ENCODE measurements at places on chromosomes 1 and 21.

GRCh38 chr1:97034651-97035050 is 313.1 kb downstream of the PTBP2 start:
- H3K36me3 ChIP-seq: no peaks in the 10 kb centered on the region
- H3K27ac ChIP-seq: no peak overlapping the region
- no peaks in the 10 kb centered on the region for H3K27me3 ChIP-seq
- no peak for DNase-seq

DNA sequence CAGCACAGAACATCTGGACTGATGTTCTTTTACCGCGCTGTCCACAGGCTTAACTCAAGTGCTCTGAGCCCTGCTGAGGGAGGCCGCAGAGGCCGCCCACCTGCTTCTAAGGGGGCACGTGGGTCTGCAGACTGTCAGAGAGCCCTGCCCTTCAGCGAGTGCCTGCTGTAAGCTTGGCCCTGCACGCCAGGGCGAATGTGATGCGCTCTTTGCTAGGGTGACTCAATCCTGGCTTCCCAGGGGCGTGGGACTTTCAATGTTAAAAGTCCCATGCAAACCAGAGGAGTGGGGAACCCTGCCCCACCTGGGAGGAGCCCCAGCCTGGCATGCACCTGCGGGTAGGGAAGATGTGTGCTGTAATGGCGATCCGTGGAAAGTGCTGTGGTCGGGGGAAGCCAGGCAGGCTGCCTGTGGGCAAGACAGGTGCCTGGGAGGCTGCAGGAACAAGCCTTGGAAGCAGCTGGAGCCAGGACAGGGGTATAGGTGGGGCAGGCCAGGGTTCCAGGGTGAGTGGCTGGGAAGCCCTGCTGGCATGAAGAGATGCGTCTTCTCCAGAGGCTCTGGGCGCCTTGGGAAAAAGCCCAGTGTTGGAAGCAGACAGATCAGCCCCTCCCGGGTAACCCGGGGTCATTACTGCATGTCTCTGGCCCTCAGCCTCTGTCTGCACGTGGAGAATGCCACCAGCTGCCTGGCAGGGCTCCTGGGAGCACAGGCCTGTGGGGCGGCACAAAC is 594 bp upstream of the PANK4 start:
- H3K27me3 ChIP-seq: peaks cover 55% of the 10 kb centered on the region
- no peak overlapping the region for H3K27ac ChIP-seq
- no peak for DNase-seq
- peaks cover 43% of the 10 kb centered on the region for H3K4me1 ChIP-seq
- no peaks in the 10 kb centered on the region for H3K36me3 ChIP-seq
- H3K4me3 ChIP-seq: peak overlapping the region; percentile 94

DNA sequence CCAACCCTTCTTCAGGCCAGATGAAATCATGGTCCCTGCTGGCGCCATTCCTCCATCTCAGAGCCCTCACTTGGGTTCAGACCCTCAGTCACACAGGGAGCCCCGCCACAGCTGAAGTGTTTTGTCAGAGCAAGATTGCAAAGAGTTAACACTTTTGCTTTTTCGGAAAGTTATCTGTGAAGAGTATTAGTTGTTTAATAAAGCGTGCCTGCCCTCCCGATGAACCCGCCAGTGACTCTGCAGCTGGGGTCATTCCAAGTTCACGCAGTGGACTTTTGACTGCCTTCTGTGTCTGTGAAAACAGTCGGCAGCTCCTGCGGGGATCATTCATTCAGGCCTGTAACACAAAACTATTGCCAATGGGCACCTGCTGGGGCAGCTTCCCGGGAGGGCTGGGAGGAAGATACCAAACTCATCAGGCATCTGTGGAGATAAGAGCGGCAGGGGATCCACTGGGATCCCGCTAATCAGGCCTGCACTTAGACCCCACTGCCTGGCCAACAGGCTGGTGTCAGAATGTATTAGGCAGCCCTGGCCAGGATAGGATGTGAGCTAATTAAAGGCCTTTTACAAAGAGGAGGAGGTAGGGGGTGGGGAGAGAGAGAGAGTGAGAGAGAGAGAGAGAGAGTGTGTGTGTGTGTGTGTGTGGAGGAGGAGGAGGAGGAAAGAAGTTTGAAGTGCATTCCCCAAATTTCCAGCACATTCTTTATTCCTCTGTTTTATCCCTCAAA is 184.5 kb downstream of the DHRS3 start:
- H3K4me3 ChIP-seq: no peak overlapping the region
- peaks cover 24% of the 10 kb centered on the region for H3K4me1 ChIP-seq
- no peak overlapping the region for H3K27ac ChIP-seq
- DNase-seq: peak; percentile 72
- no peaks in the 10 kb centered on the region for H3K36me3 ChIP-seq

DNA sequence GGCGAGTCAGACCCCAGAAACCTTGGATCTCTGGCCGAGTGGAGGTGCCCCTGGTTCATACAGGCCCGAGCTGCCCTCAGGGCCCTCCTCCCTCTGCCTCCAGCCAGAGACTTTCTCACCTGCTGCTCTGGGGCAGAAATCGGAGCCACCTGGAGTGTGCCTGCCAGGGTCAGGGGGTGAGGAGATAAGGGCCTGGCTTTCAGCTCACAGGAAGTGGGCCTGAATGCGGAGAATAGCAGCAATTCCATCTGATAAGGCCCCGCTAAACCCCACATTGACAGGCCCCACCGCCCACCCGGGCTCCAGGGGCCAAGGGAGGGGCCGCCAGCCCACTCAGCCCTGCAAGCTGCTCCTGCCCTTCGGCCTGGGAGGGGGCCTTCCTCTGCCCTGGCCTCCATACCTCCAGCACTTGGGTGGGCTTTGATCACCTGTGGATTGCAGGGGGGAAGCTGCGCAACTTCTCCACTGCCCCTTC is 123.7 kb upstream of the ARHGEF16 start:
- no peaks in the 10 kb centered on the region for H3K36me3 ChIP-seq
- no peaks in the 10 kb centered on the region for H3K27me3 ChIP-seq
- no peak for DNase-seq
- peaks cover 28% of the 10 kb centered on the region for H3K4me1 ChIP-seq
- H3K27ac ChIP-seq: no peak overlapping the region
- no peak overlapping the region for H3K4me3 ChIP-seq

DNA sequence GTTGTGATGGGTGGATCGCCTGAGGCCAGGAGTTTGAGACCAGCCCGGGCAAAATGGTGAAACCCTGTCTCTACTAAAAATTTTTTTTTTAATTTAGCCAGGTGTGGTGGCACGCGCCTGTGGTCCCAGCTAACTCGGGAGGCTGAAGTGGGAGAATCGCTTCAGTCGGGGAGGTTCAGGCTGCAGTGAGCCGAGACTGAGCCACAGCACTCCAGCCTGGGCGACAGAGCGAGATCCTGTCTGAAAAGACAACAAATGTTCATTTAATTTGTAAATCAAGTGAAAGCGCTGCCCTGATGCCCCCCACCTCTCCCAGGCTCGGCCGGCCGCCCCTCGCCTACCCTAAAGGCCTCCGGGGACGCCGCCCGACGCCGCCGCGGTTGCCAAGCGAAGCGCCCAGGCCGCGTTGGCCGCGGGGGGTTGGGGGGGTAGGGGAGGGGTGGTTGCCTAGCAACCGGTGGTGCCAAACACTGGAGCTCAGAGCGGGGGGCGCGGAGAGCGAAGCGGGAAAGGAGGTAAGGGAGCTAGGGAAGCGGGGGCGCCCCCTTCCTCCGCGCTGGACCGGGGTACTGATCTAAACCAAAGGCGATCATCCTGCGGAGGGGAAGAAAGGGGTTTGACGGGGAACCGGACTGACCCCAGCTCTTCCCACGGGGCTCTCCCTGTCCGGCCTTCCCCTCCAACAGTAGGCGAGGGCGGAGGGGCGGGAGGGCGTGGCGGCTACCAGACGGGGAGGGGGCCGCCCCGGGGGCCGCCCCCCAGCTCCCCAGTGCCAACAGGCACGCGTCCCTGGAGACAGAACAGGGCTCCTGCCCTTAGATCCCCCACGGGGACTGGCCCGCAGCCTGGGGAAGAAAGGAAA is at the start of gene TEKT2:
TSS of gene TEKT2 (plus strand) at position 460 of the 862 bp plus-strand sequence. CDS start 828 bp downstream, outside the sequence.
- no peaks in the 10 kb centered on the region for H3K36me3 ChIP-seq
- no peaks in the 10 kb centered on the region for H3K27me3 ChIP-seq
- peak within 1 kb of the TSS; percentile 83 for H3K4me3 ChIP-seq
- peaks cover 9% of the 10 kb centered on the region for H3K4me1 ChIP-seq
- peak; percentile 96 for DNase-seq

- no peak for DNase-seq
- H3K27ac ChIP-seq: no peak overlapping the region
- no peaks in the 10 kb centered on the region for H3K27me3 ChIP-seq
- no peak overlapping the region for H3K4me3 ChIP-seq
These were observed 105.9 kb downstream of the RGL1 start for GRCh38 chr1:183910845-183911244.

DNA sequence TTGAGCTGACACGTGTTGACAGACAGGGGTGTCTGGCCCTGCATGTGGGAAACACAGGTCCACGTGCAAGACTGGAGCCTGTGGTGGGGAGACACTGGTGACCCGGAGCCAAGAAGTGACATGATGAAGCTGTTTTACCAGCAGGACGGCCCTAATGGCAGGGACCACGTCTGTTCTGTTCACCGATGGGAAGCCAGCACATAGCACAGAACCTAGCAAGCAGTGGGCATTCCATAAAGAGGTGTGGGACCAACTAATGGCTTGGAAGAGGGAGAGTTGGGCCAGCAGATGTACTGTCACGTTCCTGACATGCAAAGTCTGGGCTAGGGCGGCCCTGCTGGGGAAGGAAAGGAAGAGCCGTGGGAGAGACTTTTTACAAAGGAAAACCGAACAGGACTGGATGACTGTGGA is 15.3 kb downstream of the NAV1 start:
- H3K36me3 ChIP-seq: no peaks in the 10 kb centered on the region
- H3K4me3 ChIP-seq: no peak overlapping the region
- H3K27me3 ChIP-seq: no peaks in the 10 kb centered on the region
- H3K27ac ChIP-seq: no peak overlapping the region
- DNase-seq: no peak

- no peaks in the 10 kb centered on the region for H3K36me3 ChIP-seq
- H3K27ac ChIP-seq: no peak overlapping the region
- H3K4me1 ChIP-seq: no peaks in the 10 kb centered on the region
- no peak overlapping the region for H3K4me3 ChIP-seq
These were observed 32.3 kb upstream of the SPAG17 start for GRCh38 chr1:118217141-118217838.

DNA sequence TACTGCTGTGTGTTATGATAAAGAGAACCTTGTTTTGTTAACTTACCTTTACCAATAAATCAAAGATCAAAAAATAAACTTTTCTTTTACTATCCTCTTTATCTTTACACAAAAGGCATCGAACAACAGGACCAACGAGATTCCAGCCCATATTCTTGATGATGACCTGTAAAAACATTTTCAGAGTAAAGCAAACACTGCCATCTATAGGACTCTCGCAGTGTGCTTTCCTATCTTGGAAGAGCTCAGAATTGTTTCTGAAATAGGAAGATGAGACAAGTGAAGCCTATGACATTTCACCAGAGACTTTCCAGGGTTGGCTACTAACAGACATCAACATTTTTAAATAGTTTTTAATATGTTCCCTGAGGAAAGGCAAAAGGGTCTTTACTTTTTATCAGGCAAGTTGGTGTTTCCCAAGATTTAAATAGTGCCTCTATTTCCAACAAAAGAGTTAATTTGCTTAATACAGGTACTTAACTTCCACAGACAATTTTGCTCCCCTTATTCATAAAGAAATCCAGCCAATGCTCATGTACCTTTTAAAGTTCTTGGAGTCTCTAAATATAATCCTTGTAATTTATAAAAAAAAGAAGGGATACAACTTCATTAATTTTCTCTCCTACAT is 7.3 kb downstream of the GLMN start:
- H3K27me3 ChIP-seq: no peaks in the 10 kb centered on the region
- peak; percentile 64 for DNase-seq
- H3K4me3 ChIP-seq: no peak overlapping the region
- no peak overlapping the region for H3K27ac ChIP-seq

- H3K36me3 ChIP-seq: no peaks in the 10 kb centered on the region
- DNase-seq: no peak
- peaks cover 53% of the 10 kb centered on the region for H3K27me3 ChIP-seq
- no peak overlapping the region for H3K27ac ChIP-seq
These were observed 940 bp upstream of the PLA2G2C start for GRCh38 chr1:20187103-20187812.

GRCh38 chr1:109901524-109902145 is 9.0 kb upstream of the CSF1 start:
- no peak overlapping the region for H3K4me3 ChIP-seq
- no peaks in the 10 kb centered on the region for H3K36me3 ChIP-seq
- no peak for DNase-seq
- peaks cover 7% of the 10 kb centered on the region for H3K4me1 ChIP-seq
- H3K27me3 ChIP-seq: peaks cover 4% of the 10 kb centered on the region
- no peak overlapping the region for H3K27ac ChIP-seq

Measured in neural progenitor cell (in vitro differentiated cells).